ENCODE measurements at places on chromosomes 13 and 19.

- DNase-seq = no peak
These were observed 96.1 kb downstream of the OXGR1 start for GRCh38 chr13:96898212-96898611.

- no peak for DNase-seq
These were observed 23.1 kb downstream of the SIGLEC5 start for GRCh38 chr19:51607077-51607476.

DNA sequence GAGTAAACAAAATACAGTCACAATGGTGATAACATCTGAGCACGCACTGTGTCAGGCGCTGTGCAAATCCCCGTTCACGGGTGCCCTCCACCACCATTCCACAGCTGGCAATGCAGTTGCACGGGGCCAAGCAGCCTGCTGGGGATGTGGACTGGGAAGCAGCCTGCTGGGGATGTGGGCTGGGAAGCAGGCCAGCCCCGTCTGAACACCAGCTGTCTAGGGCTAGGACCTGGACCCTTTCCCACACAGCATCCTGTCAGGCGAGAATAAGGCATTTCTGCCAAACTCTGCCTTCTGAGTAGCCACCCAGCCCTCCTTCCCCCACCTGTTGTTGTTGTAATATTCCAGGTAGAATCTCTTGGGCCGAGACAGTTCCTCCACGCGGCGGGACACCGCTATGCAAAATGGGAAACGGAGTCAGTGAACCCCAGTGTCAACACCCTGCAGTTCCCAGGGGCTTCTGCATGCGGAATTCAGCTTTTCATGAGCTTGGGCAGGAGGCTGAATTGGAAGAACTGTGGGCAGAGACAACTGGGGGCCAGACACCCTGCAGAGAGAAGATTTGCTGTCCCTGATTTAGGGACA lies 27.8 kb upstream of the MIER2 start:
- DNase-seq = no peak

DNA sequence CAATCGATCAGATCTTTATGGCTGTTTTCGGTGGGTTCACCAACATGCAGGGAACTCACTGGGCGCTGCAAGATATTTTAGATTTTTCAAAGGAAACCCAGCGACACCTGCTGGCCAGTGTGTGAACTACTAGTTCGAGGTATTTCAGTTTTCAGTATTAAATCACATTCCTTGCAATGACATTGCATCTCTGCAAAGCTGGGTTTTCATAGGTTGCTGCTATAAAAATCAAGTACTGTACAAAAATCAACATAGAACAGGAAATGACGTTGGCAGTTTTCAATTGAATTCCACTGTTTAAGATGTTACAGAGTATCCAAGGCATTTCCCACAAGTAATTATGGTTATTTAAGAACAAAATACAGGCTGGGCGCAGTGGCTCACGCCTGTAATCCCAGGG lies 17.6 kb downstream of the LIG1 start:
- DNase-seq = peak; percentile 57

Measured in T-helper 1 cell (primary cell).